Left kidney (tissue), 8 donors: ENCODE measurements at places on chromosomes 6 and 20.

GRCh38 chr6:66717801-66718200 is 1010.8 kb upstream of the EYS start:
- no peak for DNase-seq

GRCh38 chr20:57509665-57510237 is 15.2 kb downstream of the CTCFL start:
- no peak for DNase-seq

- DNase-seq = no peak
Observed at GRCh38 chr20:21251278-21251677, 51.9 kb upstream of the XRN2 start.

- DNase-seq = no peak
Observed at GRCh38 chr6:42756722-42757121, 10.8 kb upstream of the TBCC start.

DNA sequence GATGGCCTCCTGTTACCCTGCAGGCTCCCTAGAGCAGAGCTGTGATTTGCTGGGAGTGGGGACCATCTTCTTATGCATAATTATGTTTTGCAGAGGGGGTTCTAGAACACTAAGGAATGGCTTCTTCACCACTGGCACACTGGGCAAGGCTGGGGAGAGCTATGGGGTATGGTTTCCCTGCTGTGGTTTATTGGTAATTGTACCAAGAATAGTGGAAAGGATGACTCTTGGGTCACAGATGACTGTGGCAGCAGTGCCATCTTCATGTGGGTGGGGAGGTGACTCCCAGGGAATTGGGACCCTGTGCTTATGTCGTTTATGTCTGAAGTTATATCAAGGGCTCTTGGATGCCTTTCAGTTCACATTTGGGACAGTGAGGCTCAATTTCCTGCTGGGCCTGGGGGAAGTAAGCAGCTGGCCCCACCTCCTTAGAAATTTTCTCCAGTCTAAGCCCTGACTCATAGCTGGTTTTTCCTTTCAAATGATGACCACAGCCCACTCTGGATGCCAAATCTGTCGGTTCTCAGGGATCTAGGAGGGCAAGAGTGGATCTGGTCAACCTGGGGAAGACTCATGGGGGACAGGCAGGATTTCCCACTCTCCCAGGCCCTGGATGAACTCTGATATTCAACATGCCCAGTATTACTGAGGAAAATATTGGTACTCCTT is 230.8 kb downstream of the LRFN2 start:
- no peak for DNase-seq
